Astrocyte (in vitro differentiated cells and primary cell): ENCODE measurements at places on chromosomes 2 and 18.

- peak; percentile 55 for DNase-seq
Observed at GRCh38 chr18:25262920-25263319, 89.0 kb downstream of the ZNF521 start.

DNA sequence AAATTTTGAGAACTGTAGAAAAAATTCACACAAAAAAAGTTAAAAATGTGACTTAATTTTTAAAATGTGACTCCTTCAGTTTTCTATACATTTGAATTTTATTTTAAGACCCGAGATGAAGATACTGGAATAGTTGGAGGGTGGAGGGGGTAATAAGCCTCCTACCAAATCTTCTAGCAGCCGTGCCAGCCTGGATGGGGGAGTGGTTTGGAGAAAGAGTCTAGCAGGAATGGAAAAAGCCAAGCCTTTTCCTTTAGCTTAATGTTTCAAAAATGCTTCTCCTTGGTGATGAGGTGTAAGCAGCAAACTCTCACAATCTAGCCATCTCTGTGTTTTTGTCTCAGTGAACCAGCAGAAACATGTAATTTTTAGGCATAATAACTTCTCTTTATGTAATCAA, 14.7 kb downstream of the CASP8 start:
- no peak for DNase-seq

GRCh38 chr2:33121416-33121815, 174.7 kb downstream of the LTBP1 start:
- DNase-seq = no peak

DNA sequence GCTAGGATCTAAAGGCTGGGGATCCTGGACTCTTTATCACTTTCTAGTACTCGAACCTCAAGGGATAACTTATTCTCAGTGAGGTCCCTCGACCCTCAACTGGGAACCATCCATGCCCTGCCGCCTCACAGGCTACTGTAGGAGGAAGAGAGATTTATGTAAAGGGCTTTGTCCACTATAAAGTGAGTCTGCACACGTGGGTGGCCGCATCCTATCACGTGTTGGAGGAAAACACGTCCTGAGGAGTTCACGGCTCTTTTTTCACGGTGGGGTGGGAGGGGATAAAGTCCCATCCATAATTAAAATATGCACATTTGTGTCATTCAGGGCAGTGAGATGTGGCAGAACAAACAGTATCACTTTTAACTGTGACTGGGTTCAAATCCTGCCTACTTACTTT, 176.6 kb downstream of the KLHL29 start:
- no peak for DNase-seq

- no peak for DNase-seq
Observed at GRCh38 chr2:4416431-4416830, 713.1 kb downstream of the DCDC2C start.

DNA sequence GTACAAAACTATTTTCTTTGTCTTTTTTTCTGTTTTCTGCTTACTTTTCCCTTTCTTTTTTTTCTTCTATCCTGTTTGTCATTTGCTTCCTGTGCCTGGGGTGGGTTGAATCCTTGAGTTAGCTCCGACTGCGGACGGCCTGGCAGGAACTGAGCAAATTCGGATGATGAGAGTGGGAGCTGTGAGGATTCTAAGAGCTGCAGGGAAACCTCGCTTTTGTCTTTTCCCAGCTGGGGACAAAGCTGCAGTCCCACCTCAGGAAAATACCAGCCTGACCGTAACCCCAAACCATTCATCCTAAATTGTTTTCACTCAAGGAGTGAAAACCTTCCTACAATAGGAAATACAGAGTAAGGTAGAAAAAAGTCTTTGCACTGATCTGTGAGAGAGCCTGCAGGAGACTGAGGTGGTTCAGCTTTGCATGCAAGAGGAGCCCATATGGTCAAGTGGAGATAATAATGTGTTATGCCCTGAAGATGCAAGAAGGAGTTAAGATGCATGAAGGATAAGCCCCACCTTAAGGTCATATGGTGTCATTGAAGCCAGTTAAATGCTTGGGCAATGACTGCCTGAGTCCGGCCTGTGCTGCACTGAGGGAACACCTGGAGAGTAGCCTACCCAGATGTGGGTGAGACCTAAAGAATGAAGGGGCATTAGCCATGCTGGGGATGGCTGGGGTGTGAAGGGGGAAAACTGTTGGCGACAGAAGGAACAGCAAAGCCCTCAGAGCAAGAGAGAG, 31.7 kb upstream of the ARL4C start:
- DNase-seq = no peak

DNA sequence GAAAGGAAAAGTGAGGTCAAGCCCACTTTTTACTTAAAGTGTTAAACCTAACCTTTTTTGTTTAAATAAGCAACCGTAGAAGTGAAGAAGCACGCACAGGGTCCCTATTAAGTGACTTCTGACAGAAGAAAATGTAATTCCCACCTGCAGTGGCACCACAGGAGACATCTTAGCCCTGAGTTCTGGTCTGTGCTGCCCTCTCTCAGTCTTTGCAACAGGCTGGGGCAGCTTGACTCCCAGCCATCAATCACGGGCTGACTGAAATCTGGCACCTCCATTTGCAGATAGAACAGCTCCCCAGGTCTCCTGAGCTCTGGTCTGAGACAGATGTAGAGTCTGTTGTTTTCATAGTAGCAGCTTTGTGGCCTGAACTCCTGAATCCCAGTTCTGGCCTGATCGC, 170.0 kb downstream of the LTBP1 start:
- DNase-seq = no peak

DNA sequence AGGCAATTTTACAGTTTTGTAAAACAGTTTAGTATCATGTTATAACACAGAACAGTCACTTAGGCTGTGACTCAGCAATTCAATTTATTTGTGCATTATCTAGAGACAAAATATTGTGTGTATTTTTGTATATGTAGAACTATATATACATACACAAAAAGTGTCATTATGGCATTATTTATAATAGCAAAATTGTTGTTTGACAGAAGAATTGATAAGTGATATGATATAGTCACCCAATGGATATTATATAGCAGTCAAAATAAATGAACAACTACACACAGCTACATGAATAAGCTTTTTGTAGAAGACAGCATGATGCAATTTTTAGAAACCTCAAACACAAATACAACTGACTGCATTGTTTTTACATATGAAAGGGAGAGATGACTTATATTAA, 334.0 kb downstream of the TRIB2 start:
- no peak for DNase-seq

DNA sequence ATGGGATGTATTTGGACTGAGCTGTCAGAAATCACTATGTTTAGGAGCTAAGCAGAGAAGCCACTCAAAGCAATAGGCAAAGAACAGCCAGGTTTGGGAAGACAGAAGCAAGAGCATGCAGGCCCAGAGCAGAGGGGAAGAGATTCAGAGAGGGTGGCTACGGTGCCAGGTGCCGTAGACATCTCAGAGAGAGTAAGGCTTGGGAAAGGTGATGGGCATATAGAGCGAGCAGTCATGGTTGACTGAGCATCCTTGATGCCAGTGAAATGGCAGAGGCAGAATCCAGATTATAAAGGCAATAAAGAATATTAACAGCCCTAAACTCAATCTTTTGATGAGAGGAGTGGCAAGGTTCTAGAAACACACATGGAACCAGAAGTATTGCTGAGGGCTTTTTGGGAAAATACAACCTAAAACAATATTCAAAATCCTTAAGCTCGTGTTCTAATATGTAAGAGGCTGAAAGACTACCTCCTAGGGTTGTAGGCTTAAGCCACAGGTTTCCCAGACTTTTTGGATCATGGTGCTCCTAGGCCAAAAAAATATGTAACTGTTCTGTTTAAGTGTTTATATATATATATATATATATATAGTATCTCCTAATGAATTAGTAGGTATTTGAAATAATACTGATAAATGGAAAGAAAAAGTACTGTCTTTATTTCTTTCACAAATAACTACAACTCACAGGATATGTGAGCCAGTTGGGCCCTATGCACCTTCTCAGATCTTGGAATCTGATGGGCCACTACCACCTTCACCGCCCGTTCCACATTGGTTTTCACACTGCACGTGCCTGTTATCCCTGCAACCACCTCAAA, 113.3 kb downstream of the MYCN start:
- DNase-seq = no peak

DNA sequence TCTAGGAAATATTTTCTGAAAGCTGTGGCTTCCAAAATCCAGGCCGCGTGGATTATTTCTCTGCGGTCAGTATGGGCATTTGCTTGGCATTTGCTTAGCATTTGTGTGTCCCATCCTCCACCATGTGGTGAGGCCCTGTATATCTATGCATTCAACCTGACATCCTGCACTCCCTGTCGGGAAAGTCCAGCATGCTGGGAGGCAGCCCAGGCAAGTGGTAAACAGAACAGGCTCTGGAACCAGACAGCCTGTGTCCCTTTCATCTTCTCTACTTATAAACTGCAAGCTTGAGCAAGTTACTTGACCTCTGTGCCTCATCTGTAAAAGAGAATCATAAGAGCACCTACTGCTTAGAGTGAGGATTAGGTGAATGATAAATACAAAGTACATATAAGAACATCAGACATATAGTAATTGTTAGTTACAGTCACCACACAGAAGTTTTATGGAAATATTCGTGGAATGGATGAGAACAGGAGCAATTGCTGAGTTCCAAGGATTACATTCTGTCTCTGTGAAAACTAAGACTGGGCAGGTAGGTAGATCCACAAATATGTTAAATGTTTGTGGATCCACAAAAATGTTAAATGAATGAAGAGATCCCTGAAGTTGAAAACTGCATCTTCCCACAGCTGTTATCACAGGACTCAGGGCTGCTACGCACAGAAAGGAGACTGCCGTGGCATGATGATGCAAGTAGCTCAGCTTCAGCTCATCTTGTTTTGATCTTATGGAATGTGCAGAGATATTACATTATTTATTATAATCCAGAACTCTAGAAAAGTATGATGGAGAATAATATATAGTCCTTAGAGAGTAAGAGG, 317.0 kb upstream of the MMADHC start:
- DNase-seq = peak; percentile 29

GRCh38 chr2:64295326-64296139, 151.3 kb upstream of the PELI1 start:
- DNase-seq = no peak

GRCh38 chr2:154836632-154837031, 138.1 kb downstream of the KCNJ3 start:
- no peak for DNase-seq

DNA sequence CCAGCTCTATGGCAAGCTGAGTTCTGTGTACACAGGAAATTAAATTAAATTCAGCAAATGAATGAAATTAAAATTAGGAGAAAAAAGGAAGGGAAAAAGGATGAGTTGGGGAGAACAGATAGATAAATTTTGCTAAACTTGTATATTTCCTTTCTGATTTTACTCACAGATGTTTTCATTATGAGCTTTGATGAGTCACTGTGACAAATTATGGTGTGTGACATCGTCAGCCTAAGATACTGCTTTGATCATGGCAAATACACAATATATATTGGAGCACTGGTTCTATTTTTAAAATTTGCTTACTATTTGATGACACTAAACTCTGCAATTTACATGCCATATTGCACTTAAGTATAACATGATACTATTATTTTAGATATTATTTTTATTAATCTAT, 464.6 kb upstream of the SPHKAP start:
- DNase-seq = peak; percentile 2

GRCh38 chr2:41899189-41899588, 148.6 kb upstream of the PKDCC start:
- DNase-seq = no peak

DNA sequence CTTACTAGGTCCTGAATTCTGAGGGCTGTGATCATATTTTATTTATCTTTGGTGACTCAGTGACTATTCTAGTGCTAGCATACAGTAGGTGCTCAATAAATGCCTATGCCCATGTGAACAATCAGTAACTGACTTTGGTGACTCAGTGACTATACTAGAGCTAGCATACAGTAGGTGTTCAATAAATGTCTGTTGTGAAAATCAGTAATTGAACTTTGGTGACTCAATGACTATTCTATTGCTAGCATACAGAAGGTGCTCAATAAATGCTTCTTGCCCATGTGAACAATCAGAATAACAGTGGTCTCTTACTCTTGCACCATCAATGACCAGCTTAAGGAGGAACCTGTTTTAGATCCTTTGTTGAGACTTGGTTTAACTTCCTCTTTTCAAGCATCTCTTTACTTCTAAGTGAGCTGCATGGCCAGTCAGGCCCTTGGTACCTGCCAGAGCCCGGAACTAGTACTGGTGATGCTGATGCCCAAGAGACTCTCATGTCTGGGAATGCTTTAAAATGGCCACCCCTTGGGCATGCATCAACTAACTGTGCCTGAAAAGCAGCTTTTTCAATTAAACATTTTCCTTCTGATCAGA, 214.9 kb upstream of the SPRED2 start:
- no peak for DNase-seq

DNA sequence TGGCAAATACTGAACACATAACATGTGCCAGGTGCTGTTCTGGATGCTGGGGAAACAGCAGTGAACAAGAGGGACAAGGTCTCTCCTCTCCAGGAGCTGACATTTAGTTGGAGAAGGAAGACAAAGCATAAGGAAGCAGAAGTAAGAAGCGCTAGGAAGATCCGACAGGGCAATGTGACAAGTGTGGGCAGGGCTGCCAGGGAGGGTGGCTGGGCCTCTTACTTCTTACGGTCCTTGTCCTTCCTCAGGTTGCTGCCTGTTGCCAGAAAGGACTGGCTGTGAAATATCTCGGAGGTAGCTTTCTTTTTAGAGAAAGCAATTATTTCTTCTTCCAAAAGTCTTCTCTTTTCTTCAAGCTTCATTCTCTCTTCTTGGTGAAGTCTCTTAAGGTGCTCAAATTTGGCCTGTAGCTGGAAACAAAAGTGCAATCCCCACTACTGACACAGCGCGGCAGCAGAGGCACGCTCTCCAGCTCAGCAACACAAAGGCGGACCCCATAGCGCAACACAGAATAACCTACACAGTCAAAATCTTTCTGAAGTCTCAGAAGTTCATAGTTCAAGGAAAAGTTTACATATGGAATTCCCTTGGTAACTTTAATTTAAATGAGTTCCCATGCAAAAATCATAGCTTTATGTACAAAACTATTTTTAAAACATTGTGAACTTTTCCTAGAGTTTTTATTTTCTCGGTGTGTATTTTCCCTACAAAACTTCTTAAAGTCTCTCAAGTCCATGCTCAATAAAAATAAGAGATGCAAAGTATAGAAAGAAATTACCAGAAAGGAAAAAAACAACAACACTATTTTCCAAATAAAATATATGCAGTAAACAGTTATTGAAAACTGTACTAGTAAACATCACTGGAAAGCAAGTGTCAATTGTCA, 67.7 kb downstream of the SEPTIN10 start:
- peak; percentile 14 for DNase-seq

- DNase-seq = no peak
Observed at GRCh38 chr2:16604236-16604635, 61.4 kb downstream of the CYRIA start.

DNA sequence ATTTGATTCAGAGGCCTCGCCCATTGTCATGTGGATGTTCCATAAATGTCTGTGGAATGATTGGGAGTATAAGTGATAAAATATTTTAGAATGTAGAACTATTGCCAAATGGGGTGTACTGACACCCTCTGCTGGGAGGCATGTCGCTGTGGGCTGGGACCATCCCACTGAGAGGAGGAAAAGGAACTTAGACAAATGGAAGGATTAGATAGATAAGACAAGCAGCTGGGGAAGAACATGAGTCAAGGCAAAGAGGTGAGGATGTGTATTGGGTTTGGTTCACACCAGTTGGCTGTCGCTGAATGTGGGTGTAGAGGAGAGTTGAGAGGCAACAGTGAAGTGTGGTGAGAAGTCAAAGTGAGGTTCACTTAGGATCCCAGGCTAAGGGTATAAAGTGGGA, 4.0 kb downstream of the C2orf74 start:
- peak; percentile 12 for DNase-seq
